Renal cortical epithelial cell (primary cell): ENCODE measurements at places on chromosomes 12 and 14. TPM values are rescaled to one million over a fixed set of nuclear protein-coding genes. Genes with fewer than 3 reads are reported as not detected.
A peak's percentile ranks its signal among the peaks of the same experiment; 100 is the strongest.

DNA sequence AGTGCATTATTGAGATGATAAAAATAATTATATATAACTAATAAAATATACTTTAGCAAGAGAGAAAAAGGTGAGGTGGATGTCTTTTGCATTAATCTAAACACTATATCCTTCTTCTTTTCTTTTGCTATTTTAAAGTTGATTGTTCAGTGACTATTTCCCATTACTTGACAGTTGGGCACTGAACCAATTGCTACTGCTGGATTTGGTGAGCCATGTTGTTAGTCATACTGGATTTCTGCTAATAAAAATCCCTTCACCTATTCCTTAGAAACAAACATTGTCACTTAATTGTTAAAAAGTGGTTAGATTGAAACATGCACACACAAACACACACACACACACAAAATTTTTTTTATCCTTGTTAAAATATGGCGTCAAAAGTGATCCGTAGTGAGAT is 251.6 kb upstream of the ALG10 start:
- DNase-seq = no peak

LTBP2 gene
- total RNA-seq = 42.4 and 68.2 TPM in 2 replicates

DNA sequence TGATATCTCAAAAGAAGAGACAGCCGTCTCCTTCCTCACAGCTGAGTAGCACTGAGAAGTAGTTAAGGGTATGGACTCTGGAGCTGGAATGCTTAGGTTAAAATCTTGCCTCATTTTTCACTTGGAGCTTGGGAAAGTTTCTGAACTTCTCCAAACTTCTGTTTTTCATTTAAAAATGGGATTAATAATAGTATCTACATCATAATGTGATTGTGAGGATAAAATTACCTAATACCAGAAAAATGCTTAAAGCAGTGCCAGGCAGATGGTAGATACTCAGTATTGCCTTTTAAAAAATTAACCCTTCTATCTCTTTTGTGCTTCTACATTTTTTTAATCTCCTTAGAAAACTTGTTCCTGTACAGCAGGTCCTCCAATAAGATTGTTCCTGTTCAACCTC is 63.1 kb downstream of the A2M start:
- DNase-seq = no peak

SELPLG gene
- total RNA-seq = 0.35 and 2.3 TPM in 2 replicates

DCAF5 gene
- 12.2 and 30.8 TPM in 2 replicates for total RNA-seq

GRCh38 chr12:93912086-93912733 is 235.0 kb downstream of the CRADD start:
- DNase-seq = no peak

DNA sequence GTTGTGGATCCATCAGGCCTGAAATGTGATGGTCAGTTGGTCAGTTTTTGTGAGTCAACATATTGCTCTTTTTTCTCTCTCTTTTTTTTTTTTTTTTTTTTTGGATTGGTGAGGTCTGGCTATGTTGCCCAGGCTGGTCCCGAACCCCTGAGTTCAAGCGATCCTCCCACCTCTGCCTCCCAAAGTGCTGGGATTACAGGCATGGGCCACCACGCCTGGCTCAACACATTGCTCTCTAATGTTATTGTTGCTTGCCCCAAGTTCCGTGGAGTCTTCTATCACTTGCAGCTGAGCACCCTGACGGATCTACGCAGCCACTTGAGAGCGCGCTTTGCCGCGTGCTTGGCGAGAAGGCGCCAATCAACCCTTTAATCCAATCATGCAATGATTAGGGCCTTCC is 69.5 kb upstream of the DIO3 start:
- DNase-seq = no peak

PDZRN4 gene
- 0.17 and 0.25 TPM in 2 replicates for total RNA-seq

CLEC9A gene
- total RNA-seq = not detected in 2 replicates

STAC3 gene
- 1.2 TPM in 1 of 2 replicates, not detected in the other for total RNA-seq

EDDM3A gene
- not detected in 2 replicates for total RNA-seq

- DNase-seq = no peak
These were observed 11.9 kb downstream of the NUP37 start for GRCh38 chr12:102107970-102108369.

- DNase-seq = no peak
These were observed 46.9 kb downstream of the CYP46A1 start for GRCh38 chr14:99730876-99731546.

- peak; percentile 86 for DNase-seq
These were observed 229.4 kb downstream of the CHST11 start for GRCh38 chr12:104686196-104686595.

LALBA gene
- not detected in 2 replicates for total RNA-seq

DNA sequence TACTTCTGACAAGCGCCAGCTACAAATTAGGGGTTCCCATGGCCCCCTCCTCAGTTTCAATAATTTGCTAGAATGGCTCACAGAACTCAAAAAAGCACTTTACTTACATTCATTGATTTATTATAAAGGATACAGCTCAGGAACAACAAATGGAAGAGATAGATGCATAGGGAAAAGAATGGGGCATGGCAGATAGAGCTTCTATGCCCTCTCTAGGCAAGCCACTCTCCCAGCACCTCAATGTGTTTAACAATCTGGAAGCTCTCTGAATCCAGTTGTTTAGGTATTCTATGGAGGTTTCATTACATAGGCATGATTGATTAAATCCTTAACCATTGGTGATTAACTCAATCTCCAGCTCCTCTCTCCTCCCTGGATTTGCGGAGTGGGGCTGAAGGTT is 184.5 kb upstream of the DAAM1 start:
- DNase-seq = no peak

- no peak for DNase-seq
These were observed 219.8 kb downstream of the SLC2A13 start for GRCh38 chr12:39886106-39886505.

SMCO2 gene
- total RNA-seq = not detected in 2 replicates

- DNase-seq = no peak
These were observed 47.2 kb downstream of the MAP1LC3B2 start for GRCh38 chr12:116606397-116606796.

DNA sequence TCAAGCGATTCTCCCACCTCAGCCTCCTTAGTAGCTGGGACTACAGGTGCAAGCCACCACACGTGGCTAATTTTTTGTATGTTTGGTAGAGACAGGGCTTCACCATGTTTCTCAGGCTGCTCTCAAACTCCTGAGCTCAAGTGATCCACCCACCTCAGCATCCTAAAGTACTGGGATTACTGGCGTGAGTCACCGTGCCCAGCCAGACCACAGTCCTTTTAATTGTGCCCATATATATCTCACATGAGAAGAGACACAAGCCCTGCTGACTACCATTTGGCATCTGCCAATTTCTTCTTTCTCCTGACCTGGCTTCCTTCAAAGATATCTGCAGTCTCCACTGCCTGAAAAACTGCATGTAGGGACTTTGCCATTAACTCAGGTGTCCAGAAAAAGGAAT is 142.5 kb downstream of the DPY19L2 start:
- DNase-seq = no peak

GRCh38 chr12:104274811-104275210 is 28.7 kb upstream of the EID3 start:
- DNase-seq = no peak

DNA sequence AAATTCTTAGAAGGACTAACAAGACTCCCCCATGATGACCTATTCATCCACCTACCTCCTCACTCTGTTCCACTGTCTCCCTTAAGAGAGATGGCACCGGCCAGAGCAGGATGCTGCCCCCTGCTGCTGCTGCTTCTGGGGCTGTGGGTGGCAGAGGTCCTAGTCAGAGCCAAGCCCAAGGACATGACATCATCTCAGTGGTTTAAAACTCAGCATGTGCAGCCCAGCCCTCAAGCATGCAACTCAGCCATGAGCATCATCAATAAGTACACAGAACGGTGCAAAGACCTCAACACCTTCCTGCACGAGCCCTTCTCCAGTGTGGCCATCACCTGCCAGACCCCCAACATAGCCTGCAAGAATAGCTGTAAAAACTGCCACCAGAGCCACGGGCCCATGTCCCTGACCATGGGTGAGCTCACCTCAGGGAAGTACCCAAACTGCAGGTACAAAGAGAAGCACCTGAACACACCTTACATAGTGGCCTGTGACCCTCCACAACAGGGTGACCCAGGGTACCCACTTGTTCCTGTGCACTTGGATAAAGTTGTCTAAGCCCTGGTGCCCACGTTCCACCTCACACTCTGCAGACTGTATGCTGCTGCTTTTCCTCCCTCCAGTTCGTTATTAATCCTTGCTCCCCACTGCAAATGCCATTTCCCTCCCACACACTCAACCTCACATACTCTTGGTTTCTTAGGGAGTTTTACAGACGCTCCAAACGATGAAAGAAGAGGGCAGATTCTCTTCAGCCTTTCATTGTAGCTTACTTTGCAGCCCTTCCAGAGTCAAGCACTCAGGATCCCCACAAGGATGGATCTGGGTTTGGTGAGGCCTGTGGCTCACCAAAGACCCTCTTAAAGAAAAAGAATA is at the start of gene RNASE8:
Gene RNASE8, plus strand, starts transcription at position 20 of the 873 bp plus-strand sequence. Its CDS starts 71 bp downstream, at position 91.
- DNase-seq = no peak

GRCh38 chr14:95526483-95527386 is 8.1 kb upstream of the GLRX5 start:
- no peak for DNase-seq

- no peak for DNase-seq
These were observed 222.9 kb upstream of the MYL2 start for GRCh38 chr12:111143271-111143670.

CCNB1IP1 gene
- total RNA-seq = 40.1 and 60.3 TPM in 2 replicates

FAM161B gene
- total RNA-seq = 2.3 and 7.5 TPM in 2 replicates

DNA sequence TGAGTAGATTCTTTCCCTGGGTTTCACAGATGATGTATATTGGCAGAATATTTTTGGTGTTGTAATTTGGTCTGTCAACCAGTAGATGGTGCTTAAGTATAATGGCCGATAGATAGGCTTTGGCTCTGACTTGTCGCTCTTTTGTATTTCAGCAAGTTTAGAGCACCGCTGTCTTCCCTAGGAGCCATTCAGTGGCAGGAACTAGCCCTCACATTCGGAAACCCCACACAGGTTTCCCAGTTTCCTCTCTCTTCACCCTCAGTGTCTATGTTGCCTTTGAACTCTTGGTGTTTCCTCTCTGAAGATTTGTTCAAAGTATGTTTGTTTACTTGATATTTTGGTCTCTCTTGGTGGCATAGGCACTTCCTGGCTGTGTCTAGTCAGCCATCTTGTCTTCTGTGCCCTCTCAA is 102.2 kb downstream of the GPHN start:
- DNase-seq = no peak

GRCh38 chr12:62598846-62599245 is 132.2 kb downstream of the MON2 start:
- no peak for DNase-seq

DNA sequence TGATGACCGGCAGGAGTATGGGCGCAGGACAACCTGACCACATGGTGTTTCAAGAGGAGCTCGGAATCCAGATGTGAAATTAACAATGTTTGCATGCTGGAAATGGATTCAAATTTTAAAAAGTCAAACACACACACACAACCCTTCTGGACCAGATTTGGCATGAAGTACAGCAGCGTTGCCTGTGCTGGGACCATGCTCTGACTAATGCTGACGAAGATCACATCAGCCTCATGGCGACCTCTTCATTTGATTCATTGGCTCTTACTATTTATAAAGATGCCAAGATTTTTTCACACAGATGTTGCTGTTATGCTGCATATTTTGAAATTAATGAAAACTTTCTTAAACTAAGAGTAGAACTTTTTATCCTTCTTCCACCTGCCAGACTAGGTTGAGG is 926.6 kb upstream of the TMEM132C start:
- DNase-seq = no peak

BEGAIN gene
- 0.35 and 1.0 TPM in 2 replicates for total RNA-seq

SCNN1A gene
- total RNA-seq = 57.5 and 243 TPM in 2 replicates

DNA sequence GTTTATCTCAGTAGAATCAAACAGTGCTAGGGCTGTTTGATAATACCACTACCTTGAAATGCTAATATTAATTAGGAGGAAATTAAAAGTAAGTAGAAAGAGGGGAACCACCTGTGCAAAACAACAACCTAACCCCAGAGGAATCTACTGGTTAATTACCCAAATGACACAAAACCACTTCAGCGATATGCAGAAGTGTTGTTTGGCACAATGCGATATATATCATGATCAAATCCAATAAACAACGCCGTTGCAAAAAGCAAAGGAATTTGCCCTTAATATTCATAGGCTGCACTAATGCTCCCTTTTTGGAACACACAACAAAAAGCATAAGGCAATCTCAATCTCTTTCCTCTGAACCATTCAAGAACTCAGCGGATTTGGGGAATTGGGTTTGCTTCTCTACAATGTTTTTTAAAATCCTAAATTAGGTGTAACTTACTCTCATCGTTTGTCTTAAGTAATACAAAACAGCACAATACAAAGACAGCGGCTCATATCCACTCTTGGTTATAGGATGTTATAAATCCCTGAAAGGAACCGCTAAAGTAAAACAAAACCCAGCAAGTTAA is 1.5 kb downstream of the MAP4K5 start:
- DNase-seq = no peak

DNA sequence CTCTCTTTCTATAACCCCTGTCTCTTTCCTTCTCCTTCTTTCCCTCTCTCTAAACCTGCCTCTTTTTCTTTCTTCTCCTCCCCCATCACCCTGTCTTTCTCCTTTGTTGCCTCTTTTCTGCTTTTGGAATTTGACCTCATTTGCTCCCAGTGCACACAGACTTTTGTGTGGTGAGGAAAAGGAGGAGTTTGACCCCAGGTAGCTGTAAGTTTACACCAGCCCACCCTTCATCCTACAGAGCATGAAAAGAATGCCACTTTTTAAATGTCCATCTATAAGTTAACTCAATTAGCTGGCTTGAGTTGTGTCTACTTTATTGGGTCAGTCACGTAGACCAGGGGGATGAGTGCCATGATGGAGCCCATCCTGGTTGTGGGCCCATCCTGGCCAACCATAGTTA is 146.8 kb upstream of the SLC38A2 start:
- DNase-seq = no peak

- DNase-seq = no peak
These were observed 28.4 kb upstream of the PTPRR start for GRCh38 chr12:70948976-70949336.

ANKRD33 gene
- total RNA-seq = not detected in 2 replicates

- DNase-seq = peak; percentile 40
These were observed 242.5 kb downstream of the FBXL14 start for GRCh38 chr12:1351926-1352325.

- DNase-seq = peak; percentile 63
These were observed 1.7 kb upstream of the C12orf56 start for GRCh38 chr12:64392221-64392620.

PPP4R4 gene
- 1.2 and 3.3 TPM in 2 replicates for total RNA-seq

- DNase-seq = no peak
These were observed 67.2 kb downstream of the NKX2-1 start for GRCh38 chr14:36452860-36453259.

HOXC12 gene
- total RNA-seq = not detected in 2 replicates

IGF1 gene
- total RNA-seq = 0.35 TPM in 1 of 2 replicates, not detected in the other

GRCh38 chr14:61322011-61322798 is 826 bp downstream of the PRKCH start:
- DNase-seq = no peak

SOAT2 gene
- total RNA-seq = not detected in 2 replicates
